Stimulated activated CD8-positive, alpha-beta memory T cell treated with anti-CD3 and anti-CD28 coated beads, Interleukin-12 subunit alpha, Interleukin-12 subunit beta, amount 100 ng/mL, for 1 hour (primary cell): ENCODE measurements at places on chromosomes 5 and 9.

DNA sequence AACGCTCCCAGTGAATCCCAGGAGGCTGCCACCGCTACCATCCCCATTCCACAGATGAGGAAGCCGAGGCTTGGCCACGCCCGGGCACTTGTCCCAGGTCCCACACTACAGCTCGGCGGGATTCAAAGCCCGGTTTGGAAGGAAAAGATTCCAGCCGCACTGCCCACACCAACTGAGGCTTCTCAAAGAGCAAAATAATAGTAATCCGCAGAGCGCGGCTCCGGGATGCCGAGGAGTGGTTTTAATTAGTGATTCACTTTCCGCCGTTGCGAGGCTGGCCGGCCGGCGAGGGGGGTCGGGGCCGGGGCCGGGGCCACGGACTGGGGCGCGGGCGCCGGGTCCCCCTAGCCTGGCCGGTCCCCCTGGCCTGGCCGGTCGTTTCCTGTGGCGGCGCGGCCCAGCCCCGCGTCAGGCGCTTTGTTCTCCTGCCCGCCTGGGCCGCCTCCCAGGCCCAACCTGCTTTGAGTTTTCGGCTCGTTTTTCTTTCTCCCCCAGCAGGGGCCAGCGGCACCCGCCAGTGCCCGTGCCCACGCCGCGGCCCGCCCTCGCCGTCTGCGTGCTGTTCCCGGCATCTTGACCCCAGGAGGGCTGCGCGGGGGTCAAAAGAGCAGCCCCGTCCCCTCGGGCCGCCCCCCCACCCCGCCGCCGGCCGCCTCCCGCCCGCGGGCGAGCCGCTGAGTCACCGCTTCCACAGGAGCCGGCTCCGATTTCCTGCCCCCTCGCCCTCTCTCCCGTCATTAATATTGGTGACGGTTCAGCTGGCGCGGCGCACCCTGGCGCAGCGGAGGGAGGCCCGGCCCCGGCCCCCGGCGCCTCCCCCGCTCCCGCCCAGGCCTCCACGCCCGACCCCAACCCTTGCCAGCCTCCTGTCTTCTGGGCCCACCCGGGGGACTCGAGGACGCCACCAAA is 31.2 kb downstream of the FGF18 start:
- no peak for DNase-seq

- no peak for DNase-seq
These were observed 26.7 kb downstream of the ERGIC1 start for GRCh38 chr5:172860520-172861443.

DNA sequence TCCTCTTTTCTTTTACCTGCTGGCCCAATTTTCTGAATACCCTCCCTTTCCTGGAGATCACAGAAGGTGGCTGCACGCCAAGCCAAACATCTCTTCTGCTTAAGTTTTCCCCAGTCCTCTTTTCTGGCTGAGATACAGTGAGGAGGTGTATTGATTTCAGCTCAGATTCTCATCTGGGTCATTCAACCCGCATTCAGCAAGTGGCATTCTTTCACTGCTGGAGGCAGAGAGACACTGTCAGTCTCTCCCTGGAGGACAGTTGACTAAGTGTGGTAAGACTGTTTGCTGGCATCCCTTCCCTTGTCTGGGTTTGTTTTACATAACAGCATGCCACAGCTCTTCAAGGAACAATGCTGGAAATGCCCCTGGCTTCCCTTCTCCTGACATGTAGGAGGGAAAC is 60.5 kb downstream of the GABRG2 start:
- no peak for DNase-seq

GRCh38 chr9:136750526-136750925 is 2.2 kb upstream of the LCN6 start:
- no peak for DNase-seq

DNA sequence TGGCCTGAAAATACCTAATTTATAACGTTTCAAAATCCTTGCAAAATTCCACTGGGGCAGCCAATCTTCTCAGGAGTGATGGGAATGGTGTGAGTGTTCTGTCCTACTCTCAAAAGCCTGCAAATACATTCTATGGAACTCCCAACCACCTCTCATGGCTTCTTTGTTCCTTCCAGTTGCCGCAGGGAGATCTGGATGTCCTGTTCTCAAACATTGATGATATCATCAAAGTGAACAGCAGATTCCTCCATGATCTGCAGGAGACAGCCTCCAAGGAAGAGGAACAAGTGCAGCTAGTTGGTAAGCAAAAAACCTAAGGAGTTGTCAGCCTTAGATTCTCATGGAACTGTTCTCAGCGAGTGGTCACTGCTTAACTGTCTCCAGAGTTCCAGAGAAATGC is 19.6 kb downstream of the ARHGEF37 start:
- no peak for DNase-seq

DNA sequence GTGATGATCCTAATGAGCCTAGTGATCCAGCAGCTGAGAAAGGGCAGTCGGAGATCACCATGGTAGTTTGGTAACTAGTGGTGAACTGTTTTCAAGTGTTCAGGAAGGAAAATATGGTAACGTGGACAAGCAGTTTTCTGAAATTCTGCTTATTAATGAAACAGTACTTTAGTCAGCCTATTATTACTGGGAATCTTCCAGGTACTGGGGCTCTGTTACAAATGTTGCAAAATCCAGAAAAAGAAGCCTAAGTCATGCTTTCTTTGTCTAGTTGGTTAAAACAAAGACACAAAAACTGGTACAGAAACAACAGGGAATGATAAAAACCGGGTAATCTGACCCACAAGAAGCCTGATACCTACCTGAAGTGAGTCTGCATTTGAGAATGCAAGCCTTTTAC is 18.2 kb downstream of the TTC23L start:
- DNase-seq = no peak

DNA sequence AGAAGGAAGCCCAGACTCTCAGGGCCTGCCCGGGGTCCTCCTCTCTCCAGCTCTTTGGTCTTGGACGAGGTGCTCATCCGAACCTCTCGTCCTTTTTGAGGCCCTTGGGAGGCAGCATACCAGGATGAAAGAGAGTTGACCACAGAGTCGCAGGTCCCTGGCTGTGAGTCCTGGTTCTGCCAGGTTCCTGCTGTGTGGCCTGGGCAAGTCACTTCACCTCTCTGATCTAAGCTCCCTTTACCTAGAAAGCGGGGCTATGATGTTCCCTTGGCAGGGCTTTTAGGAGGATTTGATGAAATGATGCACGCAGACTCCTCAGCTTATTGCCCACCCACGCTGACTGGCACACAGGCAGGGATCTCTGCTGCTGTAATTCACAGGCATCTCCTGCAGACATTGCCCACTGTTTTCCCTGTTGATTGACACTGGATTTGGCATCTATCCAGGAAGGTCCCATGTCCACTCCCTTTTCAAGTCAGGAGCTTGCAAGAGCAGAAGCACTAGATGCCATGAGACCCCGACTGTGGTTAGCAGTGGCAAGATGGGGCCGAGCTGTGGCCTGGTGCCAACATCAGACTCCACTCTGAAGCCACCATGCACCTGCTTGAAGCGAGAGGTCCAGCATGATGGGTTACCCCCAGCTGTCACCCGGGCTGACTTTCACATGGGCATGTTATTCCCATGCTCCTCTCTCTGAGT is 71.5 kb downstream of the MACROH2A1 start:
- DNase-seq = no peak

- DNase-seq = no peak
These were observed 677 bp upstream of the TXNDC15 start for GRCh38 chr5:134873494-134873893.

GRCh38 chr9:134698111-134698510 is 56.5 kb downstream of the COL5A1 start:
- no peak for DNase-seq

- DNase-seq = peak; percentile 48
These were observed 4.3 kb upstream of the RNF44 start for GRCh38 chr5:176541338-176542134.

DNA sequence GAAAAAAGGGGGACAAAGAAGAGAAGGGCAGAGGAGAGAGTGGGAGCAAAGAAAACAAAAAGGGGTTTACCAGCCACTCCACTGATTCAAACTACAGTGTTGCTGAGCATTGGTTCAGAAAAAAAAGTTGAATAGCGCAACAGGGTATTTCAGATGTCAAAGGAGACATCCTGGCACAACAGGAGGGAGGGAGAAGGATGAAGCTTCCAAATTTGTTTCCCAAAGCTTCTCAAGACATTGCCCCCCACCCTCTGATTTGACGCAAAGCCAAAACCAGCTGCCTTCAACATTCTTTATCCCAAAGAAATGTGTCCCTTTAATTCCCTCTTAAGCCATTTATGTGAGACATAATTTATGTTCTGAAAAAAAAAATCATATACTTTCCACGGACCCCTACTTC is 105.5 kb upstream of the TNC start:
- DNase-seq = no peak

DNA sequence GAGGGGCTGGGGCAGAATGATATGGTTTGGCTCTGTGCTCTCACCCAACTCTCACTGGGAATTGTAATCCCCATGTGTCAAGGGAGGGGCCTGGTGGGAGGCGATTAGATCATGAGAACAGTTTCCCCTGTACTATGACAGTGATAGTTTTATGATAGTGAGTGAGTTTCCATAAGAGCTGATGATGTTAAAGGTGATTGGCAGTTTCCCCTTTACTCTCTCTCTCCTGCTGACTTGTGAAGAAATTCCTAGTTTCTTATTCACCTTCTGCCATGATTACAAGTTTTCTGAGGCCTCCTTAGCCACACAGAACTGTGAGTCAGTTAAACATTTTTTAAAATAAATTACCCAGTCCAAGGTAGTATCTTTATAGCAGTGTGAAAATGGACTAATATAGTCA is 120.4 kb upstream of the CDH9 start:
- no peak for DNase-seq

DNA sequence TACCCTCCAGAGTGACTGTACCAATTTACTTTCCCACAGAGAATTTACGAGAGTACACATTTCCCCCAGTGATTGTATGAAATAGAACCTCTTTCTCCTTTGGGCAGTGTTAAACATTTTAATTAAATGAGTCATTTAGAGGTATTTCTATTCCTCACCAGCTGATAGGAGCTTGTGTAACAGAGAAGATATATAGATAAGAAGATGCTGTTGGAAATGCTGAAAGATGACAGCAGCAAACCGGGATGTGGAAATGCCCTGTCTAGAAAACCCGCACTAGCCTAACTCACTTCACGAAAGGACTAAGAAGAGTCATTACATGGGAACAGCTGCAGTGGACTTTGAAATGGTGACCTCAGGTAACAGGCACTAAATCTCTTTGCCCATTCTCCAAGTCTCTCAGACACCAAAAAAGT is 68.3 kb downstream of the LPAR1 start:
- no peak for DNase-seq

- DNase-seq = no peak
These were observed 63.8 kb downstream of the GHR start for GRCh38 chr5:42487077-42487476.

GRCh38 chr5:67090040-67090439 is 106.6 kb downstream of the CD180 start:
- no peak for DNase-seq

DNA sequence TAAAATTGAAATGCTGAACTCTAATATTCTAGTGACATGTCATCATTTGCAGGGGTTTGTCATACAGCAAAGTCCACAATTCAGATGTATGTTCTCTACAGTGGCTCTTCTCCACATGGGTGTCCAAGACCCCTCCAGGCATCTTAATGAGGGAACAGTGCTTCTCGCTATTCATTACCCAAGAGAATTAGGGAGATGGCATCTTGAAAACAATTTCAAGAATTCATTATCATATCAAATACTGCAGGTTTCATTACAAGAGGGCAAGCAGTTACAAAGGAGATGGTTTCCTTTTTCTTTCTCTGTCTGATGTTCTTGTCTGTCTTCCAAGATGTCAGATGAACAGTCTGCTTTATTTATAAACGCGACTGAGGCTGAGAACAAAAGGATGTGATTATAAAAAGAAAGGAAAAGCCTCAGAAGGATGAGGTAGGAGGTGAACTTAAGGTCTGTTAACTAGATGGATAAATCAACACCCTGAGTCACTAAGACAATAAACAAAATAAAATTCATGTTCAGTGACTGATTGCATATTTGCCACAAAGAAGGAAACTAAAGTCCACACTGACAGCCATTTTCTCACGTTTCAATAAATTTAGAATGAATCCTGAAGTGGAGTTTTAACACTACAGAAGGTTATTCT is 326.7 kb upstream of the EFNA5 start:
- no peak for DNase-seq
